ENCODE measurements at places on chromosomes 5 and 9.

DNA sequence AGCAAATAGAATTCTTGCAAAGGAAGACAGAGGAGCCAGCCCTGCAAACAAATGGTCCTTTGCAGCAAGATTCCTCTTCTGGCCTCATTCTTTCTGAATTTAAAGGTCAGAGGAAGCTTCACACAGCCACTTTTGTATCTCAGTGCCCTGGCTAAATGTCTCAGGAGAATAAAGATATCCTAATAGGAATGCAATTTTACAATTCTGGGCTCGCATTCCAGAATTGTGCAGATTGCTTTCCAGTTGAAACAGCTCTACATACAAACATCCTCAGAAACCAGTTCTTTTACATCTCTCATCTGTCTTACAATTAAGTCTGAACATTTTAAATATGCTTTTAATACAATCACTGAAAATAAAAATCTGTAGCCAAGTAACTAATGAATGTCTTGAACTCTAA is 14.6 kb upstream of the ACOT12 start:
- DNase-seq: no peak

DNA sequence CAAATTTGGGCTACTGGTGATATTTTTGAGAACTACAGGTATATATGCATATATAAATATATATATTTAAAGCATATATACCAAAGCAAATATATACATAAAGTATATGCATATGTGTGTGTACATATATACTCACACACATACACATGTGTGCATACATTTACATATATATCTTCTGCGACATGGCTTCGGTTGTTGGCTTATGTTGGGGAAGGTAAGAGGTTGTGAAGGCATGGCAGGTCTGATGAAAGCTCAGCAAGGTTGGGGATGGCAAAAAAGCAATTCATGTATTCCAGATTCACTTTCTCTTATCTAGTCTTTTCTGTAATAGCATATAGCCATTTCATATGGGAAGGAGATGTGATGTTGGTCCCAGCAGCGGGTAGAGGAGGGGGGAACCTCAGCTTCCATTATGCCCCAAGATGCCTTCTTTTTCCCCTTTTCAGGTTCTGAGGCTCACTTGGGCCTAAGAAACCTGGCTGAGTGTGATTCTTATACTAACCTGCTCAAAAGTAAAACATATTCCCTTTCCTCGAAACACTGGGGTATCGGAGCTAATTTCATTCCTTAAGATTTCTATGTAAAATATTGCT is 201.7 kb downstream of the MEF2C start:
- no peak for DNase-seq

DNA sequence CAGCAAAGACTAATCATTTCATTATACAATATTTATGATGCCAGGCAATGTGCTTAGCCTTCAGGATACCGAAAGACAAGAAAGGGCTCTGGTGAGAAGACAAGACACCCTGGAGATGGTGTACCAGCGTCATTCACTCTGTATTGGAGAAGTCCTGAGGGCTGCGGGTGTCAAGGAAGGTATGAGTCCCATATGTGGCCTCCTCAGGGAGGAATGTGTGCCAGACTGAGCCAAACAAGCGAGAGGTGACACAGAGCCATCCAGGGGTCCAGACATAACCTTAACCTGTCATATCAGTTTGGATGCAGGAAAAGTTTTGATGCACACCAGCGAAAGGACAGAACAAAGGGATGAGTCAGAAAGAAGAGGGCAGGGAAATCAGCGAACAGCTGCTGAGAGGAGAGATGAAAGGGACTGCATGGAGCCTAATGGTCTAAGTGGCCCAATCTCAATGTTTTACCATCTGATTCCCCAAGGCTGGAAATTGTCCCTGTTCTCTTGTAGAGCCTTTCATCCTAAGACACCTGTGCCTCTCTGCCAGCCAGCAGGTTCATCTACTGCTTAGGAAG is 38.9 kb downstream of the ADRA1B start:
- no peak for DNase-seq

- no peak for DNase-seq
These were observed 18.8 kb upstream of the SLC6A3 start for GRCh38 chr5:1464096-1464446.

GRCh38 chr5:173781432-173781815 is 106.7 kb upstream of the CPEB4 start:
- no peak for DNase-seq

Measured in stimulated activated CD4-positive, alpha-beta T cell treated with anti-CD3 and anti-CD28 coated beads, TNF-alpha, amount 100 ng/mL, for 1 hour (primary cell).